NCI-H460 (cell line): ENCODE measurements at places on chromosomes 11 and 22.

GRCh38 chr11:79167510-79168188 lies 273.2 kb downstream of the TENM4 start:
- no peak for DNase-seq

DNA sequence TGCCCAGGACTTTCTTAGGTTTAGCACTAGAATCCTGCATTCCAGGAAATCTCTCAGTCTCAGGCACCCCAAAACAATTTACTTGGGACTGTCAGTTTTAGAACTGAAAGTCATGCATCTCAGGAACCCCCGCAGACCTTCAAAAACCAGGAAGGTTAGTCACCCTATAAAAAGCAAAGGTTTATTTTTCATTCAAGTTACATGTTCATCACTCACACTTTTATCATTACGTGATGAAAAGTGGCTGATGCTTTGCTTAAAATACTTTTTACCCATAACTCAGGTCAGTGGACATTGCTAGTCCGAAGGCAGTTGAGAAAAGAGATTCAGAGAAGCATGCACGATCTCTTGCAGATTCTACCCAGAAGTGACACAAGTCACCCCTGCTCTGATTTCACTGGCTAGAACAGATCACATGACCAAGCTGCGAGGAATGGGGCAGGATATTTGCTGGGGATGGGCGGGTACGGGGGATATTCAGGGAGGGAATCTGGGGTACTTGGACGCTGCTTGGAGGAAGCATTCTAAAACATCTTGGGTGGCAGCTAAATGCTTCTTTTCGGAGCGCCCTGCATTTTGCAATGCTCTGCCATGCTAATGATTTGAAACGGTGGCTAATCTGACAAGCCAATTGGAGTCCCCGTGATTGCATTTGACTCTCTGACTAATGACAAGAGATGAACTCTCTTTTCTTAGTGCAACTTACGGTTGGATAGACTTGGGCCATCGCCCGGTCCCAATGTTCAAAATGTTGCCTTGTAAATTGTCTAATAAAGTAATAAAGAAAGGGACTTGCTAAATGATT lies 110.2 kb downstream of the MIAT start:
- no peak for DNase-seq

DNA sequence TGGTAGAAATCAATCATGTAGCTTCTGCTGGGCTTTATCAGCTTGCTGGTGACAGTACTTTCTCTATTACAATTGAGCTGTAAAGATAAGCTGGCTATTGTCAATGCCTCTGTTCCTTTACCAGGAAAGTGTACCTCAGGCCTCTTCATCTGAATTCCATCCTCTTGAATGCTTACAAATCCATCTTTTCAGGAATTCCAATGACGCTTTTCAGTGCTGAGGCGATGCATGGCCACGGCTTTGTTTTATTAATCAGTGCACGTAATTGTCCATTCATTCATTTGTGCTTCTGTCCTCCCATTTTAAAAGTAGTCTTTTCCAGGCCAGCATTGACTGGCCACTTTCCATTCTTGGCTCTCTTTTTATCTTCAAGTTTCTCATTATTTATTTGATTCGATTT lies 202.0 kb downstream of the PGR start:
- DNase-seq: no peak

GRCh38 chr22:28934026-28934425 lies 50.7 kb downstream of the ZNRF3 start:
- no peak for DNase-seq

- DNase-seq: no peak
Measured at GRCh38 chr11:75869661-75870455, 54.8 kb downstream of the UVRAG start.

GRCh38 chr22:23817146-23817545 lies 21.7 kb downstream of the DERL3 start:
- DNase-seq: no peak

GRCh38 chr11:73950869-73951710 lies at the start of gene DNAJB13:
DNAJB13 (plus strand) TSS chr11:73951026; CDS start chr11:73951070, 44 bp downstream.
- no peak for DNase-seq

- no peak for DNase-seq
Measured at GRCh38 chr22:50039669-50040443, 18.2 kb downstream of the TTLL8 start.

GRCh38 chr11:120052196-120052775 lies 85.6 kb downstream of the TRIM29 start:
- DNase-seq: no peak
